Stimulated activated CD4-positive, alpha-beta T cell treated with anti-CD3 and anti-CD28 coated beads, Interleukin-15, amount 100 ng/mL, for 48 hours (primary cell): ENCODE measurements at places on chromosomes 6 and 20.

DNA sequence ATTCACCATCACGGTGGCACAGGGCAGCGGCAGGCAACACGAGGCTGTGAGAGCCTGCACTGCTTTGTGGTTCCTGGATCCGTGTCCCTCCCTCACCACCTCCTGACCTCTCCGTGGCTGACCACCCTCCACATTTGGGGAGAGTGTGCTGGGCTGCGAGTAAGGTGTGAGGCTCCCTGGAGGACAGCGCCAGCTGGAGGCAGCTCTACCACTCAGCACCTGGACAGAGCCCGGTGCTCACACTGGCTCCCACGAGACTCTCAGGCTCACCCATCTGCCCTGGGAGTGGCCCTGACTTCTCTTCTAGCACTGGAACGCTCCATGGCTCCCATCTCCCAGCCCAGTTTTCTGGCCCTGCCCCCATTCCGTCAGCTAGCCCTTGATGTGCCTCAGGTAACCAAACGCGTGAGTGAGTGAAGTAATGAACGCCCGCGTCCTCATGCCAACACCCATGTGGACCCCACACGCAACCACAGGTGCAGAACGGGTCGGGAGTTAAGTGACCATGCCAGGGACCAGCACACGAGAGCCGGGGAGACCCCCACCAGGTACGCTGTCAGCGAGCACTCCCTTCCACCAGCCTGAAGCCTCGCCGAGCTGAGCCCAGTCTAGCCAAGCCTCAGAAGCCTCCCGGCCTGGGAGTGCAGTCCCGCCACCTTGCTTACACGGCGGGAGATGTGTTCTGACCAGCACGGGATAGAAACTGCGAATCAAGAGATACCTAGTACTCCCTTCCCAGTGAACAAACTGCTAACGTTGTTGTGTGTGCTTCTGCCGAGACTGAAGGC is 137.2 kb downstream of the WDR27 start:
- DNase-seq: no peak

DNA sequence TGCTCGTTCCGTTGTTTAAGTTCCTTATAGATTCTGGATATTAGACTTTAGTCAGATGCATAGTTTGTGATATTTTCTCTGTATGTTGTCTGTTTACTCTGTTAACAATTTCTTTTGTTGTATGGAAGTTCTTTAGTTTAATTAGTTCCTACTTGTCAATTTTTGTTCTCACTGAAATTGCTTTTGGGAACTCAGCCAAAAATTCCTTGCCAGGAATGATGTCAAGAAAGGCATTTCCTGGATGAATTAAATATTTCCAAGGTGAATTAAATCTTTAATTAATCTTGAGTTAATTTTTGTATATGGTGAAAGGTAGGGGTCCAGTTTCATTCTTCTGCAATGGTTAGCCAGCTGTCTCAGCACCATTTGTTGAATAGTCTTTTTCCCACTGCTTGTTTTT is 406.2 kb upstream of the NOX3 start:
- no peak for DNase-seq

DNA sequence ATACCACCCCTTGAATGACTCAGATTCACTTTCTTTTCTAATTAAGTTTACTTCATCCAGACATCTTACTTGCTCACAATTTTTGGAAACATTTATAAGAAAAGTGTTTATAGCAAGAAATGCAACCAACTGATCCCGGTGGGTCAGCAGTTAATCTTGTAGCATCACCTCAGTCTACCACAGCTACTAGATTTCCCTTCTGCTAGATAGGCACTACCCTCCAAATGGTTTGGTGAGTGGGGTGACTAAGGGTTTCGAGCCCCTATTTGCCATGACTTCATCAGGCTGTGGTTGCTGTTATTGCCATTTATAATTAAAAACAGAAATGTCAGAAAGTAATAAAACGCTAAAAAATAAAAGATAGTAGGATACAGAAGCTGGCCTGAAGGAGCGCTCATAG is 930.1 kb upstream of the GJE1 start:
- no peak for DNase-seq

DNA sequence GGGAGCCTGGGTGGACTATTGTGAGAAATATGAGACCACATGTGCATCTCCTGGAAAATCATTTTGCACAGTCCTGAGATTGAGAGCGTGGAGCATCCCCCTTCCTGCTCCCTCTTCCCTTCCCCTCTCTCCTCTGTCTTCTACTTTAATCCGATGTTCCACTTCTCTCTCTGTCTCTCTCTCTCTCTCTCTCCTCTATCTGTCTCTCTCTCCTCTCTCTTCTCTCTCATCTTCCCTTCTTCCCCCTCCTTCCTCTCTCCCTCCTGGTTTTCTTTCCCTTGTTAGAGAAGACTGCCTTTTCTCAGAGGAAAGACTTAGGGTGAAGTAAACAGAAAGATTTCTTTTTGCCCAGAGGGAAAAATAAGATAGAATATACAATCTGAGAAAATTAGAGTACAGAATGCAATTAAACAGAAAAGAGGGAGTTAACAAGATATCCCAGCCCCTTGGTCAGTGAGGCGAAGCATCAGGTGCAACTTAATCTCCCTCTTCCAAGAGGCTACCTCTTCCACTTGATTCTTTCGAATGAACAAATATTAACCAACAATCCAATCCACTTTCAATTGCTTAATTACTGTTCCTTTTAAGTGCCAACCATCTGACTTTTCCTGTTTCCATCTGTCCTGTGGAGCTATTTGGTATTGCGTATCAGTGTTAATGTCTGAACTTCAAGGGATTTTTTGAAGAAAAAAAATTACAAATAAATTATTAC is 14.6 kb downstream of the KHDC1 start:
- no peak for DNase-seq

- no peak for DNase-seq
These were observed 22.9 kb upstream of the JAG1 start for GRCh38 chr20:10696650-10697049.

DNA sequence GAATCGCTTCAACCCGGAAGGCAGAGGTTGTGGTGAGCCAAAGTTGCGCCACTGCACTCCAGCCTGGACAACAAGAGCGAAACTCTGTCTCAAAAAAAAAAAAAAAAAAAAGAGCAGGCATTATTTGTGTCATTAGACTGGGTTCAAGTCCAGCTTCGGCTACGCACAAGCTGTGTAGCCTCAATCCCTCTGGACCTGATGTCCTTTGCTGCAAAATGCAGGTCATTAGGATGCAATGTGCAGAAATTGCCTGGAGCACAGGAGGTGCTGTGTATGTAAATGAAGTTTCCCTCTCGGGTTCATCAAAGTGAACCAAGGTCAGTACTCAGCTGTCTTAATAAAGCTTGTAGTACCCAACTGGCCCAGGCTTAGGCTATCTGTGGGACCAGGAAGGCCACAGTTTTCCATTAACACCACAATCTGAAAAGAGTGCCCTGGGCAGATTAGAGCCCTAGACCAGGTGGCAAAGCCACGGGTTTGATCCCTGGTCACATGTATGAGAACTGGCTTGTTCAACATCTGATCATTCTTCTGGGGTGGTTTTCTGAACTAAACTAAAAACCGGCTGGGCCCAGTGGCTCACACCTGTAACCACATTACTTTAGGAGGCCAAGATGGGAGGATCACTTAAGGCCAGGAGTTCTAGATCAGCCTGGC is 155.3 kb downstream of the ZMYND8 start:
- DNase-seq: no peak

- no peak for DNase-seq
These were observed 1034.4 kb downstream of the EYS start for GRCh38 chr6:64672651-64673050.

GRCh38 chr6:162973980-162974379 is 246.2 kb downstream of the PACRG start:
- DNase-seq: no peak

GRCh38 chr20:49867453-49868215 is 47.7 kb downstream of the SPATA2 start:
- DNase-seq: no peak

- DNase-seq: no peak
These were observed 68.8 kb upstream of the EPB41L1 start for GRCh38 chr20:36085686-36086267.

DNA sequence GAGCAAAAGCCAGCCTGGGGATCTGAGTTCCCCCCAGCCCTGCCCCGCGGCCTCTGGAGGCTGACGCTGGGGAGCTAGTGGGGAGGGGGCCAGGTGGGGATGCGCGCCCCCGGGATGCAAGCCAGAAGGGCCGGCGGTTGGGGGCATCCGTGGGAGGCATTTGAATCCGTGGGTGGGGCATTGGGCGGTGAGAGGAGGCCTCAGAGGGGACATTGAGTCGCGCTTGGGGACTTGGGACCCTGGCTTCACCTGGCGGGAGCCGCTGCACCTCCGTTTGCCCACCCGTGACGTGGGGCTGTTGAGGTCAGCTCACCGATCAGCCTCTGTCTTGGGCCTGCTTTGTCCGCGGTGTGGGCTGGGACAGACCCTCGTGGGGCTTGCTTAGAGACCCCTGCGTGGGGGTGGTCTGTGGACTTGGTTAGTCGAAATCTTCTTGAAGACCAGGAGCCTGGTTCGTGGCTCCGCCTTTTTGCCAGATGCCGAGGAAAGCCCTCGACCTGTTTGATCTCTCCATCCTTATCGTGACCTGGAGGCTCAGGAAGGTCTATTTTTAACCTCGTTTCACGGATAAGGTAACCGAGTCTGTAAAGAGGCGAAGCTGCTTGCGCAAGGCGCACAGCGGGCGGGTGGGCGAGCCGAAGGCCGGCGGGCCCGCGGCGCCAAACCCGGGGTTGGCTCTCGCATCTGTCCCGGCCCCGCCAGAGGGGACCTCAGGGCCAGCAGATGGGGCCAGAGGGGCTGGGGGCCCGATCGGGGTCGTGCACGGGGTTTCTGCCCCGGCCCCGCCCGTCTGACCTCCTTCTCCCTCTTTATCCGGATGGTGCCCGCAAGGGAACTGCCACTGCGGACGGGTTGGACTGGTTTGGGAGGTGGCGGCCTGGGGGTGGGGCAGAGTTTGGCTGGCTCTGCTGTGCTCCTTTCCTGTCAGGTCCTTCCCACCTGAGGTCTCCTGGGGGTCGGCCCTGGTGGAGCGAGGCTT is 8.3 kb downstream of the FAM110A start:
- DNase-seq: no peak
